ENCODE measurements at places on chromosomes 16 and 17.

DNA sequence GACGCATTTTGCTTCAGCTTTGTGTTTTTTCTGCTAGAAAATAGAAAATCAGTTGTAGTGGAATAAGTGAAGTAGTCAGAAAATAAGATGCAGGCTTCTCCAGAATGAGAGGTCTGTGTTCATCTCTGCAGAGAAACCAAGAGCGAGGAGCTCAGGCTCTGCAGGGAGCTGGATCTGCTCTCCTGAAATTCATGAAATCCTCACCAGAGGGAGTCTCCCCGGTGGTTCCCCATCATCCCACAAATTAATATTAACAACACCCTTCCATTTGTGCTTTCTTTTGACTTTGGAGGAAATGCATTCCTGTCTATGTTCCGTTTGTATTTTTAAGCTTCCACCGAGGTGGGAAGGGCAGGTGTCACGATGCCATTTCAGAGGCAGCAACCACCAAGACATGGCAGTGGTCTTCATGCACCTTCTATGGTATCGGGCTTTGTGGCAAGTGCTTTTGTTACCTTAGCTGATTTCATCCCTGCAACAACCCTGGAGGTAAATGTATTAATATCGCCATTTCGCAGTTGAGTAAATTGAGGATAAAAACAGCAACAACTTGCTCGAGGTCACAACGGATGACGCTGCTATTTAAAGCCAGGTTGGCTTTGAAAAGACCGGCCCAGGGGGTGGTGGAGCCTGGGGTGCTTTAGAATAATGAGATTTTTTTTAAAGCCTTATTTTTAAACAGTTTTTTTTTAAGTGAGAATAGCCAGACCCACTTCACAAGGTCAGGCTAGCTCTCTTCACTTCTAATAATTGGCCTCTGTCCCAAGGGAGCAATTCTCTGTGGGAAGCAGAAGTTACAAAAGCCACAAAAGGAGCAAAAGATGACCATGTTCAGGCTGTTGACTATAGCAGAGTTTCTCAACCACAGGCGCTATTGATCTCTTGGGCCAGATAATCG is 367.6 kb upstream of the ERCC4 start:
- DNase-seq: no peak

GRCh38 chr16:73051226-73051625 is 3.3 kb upstream of the ZFHX3 start:
- no peak for DNase-seq

GRCh38 chr16:86575754-86576557 is 2.4 kb upstream of the FOXL1 start:
- DNase-seq: peak; percentile 85

- no peak for DNase-seq
Observed at GRCh38 chr17:18963126-18964017, 11.4 kb downstream of the SLC5A10 start.

DNA sequence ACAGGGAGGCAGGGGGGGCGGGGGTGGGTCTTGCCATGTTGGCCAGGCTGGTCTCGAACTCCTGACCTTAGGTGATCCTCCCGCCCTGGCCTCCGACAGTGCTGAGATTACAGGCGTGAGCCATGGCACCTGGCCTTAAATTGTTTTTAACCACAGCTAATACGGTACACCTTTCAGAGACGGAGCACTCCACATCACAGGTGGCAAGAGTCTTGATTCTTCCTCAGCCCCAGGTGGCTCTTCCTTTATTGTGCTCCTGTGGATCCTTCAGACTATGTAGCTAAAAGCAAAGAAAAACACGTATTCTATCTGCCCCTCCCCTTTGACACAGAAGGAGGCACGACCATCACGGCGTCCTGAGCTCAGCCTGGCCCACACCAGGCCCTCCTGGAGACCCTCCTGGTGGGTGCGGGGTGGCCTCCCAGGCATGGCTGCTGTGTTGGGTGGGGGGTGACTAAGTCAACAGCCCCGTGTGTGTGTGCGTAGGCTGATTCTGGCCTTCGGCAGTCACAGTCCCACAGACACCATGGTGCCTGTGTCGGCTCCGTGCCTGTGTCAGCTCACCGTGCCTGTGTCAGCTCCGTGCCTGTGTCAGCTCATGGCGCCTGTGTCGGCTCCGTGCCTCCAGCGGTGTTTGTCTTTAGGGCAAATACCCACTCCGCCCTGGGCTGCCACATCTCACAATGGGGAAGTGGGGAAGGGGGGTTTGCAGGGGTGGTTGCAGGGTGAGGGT is 10.8 kb upstream of the SECTM1 start:
- DNase-seq: no peak

DNA sequence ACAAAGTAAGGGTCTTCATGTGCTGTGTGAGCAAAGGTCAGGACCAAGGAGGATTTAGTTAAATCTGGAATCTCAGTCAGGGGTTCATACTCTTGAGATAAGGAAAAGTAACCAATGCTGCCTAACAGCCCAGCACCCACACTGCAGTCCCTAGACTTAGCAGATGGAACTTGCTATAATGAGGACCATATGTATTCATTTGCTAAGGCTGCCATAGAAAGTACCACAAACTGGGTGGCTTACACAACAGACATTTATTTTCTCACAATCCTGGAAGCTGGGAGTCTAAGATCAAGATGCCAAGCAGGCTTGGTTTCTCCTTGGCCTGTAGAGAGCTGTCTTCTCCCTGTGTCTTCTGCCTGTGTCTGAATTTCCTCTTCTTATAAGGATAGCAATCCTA is 20.8 kb downstream of the ZP2 start:
- no peak for DNase-seq

GRCh38 chr17:64270885-64271284 is 7.8 kb upstream of the TEX2 start:
- no peak for DNase-seq

- DNase-seq: no peak
Observed at GRCh38 chr17:72422505-72423285, 301.9 kb downstream of the SOX9 start.

DNA sequence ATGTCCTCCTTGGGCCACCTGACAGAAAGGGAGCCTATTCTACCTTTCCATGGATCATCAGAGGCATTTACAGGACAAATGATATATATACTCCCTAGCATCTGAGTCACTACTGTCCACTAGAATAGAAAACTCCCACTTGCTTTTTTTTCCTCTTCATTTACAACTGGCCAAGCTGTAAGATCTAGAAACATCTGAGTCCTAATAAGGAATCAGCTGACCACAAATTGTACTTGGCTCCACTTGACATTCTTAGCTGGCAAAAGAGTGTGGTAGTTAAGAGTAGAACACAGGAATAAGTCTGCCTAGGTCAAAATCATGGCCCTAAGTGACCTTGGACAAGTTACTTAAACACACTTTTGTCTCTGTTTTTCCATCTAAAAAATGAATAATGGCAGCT is 5.2 kb downstream of the RUSF1 start:
- no peak for DNase-seq

- DNase-seq: no peak
Observed at GRCh38 chr17:64291268-64291851, 28.3 kb upstream of the TEX2 start.

- no peak for DNase-seq
Observed at GRCh38 chr17:80248001-80248893, 12.4 kb upstream of the RNF213 start.

DNA sequence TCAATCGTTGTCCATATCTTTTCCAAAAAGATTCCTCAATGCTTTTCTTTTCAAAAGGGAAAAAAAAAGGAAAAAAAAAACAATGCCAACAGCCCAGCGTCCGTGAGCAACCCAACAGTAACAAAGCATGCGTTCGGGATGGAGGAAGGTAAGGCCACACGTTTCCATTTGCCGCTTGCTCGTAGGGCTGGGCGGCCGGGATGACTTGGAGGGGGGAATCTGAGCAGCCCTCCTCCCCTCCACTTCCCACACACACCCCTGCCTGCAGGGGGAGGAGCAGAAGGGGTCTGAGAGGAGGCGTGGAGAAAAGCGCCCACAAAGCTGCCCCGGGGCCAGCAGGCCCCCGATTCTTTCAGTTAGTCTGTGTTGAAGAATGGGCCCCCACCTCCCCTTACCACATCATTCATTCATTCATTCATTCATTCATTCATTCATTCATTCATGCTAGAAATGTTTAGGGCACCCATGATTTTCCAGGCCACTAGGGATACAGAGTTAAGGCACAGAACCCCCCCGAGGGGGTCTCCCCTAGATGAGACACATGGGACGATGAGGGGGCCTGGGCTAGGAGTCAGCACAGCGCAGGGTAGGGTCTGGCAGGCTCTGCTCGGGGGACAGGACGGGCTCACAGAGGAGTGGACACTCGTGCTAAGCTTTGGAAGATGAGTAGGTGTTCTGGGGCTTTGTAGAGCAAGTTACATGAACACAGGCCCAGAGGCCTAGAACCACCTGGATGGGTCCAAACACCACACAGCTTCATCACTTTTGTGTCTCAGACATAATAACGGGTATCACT is 10.9 kb upstream of the TBX2 start:
- DNase-seq: no peak

DNA sequence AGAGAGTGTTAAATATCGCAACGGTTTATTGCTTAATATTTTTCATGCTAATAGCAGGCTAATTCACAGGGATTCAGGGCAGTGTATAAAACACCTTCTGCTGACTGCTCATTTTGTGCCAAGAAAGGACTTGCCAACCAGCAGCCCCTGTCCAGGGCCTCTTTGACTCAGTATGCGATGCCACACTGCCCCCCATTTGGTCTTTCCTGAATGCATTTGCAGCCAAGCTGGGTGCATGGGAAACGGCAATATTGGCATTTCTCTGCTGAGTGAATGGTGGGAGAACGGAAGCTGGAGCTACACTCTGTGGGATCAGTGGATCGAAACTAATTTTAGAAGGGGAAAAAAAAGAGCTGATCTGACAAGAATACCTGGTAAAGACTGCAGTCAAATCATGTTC is 152.9 kb upstream of the C16orf82 start:
- DNase-seq: no peak

- DNase-seq: no peak
Observed at GRCh38 chr16:90070440-90070839, 6.7 kb downstream of the PRDM7 start.

- DNase-seq: no peak
Observed at GRCh38 chr17:866568-867103, 84.5 kb downstream of the MRM3 start.

DNA sequence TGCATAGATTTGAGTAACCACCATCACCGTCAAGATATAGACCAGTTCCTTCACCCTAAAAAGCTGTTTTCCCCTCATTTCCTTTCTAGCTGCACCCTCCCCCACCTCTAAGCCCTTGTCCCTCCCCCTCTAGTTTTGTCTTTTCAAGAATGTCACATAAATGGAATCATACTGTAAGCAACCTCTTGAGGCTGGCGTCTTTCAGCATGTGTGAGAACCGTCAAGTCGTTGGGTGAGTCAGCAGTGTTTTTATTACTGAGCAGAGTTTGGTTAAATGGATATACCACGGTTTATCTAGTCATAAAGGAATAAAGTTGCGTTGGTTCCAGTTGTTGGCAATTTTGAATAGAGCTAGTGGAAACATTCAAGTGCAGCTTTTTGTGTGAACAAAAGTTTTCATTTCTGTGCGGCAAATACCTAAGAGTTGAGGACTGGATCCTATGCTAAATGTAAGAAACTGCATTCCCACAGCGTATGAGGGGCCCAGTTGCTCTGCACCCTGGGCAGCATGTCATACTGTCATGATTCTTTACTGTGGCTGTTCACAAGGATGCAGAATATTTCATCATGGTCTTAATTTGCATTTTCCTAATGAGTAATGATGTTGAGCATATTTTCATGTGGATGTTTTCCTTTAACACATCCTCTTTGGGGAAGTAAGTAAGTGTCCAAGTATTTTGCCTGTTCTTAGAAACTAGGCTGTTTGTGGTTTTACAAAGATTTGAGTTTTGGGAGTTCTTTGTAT is 264.3 kb downstream of the CPPED1 start:
- DNase-seq: no peak

- DNase-seq: no peak
Observed at GRCh38 chr17:72470121-72470705, 349.4 kb downstream of the SOX9 start.

DNA sequence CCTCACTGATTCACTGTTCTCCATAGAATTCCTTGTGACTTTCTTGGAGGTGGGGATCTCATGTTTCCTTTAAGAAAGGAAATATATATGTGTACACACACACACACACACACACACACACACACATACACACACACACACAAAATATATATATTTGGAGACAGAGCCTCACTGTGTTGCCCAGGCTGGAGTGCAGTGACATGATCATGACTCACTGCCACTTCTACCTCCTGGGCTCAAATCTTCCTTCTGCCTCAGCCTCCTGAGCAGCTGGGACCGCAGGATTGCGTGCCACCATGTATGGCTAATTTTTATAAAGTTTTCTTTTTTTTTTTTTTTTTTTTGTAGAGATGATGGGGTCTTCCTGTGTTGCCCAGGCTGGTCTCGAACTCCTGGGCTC is 45.9 kb downstream of the CDH13 start:
- no peak for DNase-seq

DNA sequence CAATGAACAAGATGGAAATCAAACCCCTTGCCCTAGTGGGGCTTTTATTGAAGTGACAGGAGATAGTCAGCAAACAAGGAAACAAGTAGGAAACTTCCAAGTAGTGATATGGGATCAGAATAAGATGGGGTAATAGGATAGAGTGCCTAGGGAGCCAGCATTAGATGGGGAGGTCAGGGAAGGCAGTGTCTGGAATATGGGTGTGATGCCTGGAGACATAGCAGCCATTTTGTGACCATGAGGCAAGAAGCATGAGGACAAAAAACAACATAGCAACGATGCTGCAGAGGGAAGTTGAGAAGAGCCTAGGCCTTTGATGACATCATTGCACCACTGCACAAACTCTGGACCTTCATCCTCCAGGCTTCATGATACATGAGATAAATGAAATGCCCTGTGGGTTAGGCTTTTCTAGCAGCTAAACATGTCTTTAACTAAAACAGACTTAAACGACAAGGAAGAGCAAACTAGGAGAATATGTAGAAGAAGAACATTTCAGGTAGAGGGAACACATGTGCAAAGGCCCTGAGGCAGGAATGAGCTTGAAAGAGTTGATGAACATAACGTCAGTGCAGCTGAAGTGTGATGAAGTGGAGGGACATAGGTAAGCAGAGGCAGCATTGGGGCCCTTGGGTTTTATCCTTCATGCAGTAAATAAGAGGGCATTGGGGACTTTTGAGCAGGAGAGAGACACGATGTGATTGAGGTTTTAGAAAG is 18.2 kb upstream of the TMEM11 start:
- DNase-seq: no peak
